Type B pancreatic cell (in vitro differentiated cells): ENCODE measurements at places on chromosomes 12 and 14. TPM values are rescaled to one million over a fixed set of nuclear protein-coding genes. Genes with fewer than 3 reads are reported as not detected.

The SDR9C7 gene
- total RNA-seq: 0.22 and 0.26 TPM in 2 replicates

DNA sequence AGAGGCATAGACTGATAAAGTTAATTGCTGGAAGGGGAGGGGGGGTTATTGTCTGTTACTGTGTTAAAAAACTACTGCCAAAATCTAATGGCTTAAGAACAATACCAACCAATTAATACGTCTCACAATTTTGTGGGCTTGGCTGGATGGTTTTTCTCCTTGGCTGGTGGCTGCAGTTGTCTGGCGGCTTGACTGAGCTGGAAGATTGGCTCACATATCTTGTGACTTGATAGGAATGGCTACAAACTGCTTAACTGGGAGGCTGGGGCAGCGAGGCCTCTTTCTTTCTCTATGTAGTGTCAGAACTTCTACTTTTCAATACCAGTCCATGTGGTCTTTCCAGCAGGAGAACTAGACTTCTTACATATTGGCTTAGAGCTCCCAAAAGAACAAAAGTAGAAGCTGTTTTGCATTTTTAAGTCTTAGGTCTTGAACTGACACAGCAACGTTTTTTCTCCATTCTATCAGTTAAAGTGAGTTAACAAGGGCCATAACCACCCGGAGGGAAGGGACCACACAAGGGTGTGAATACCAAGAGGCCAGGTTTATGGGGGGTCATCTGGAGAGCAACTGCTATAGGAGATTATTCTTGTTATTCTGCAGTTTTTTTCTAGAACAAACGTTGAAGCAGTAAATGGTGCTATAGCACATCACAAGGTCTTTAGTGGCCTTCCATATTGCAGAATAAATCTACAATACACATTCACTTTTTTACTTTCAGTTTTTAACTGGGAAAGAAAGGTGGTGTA lies 46.9 kb downstream of the ZDHHC17 start:
- no peak for DNase-seq
- peaks cover 7% of the 10 kb centered on the region for H3K36me3 ChIP-seq
- H3K4me3 ChIP-seq: no peak overlapping the region
- H3K27ac ChIP-seq: no peak overlapping the region

- H3K27ac ChIP-seq: no peak overlapping the region
- no peaks in the 10 kb centered on the region for H3K36me3 ChIP-seq
- H3K27me3 ChIP-seq: peaks cover 8% of the 10 kb centered on the region
- no peak overlapping the region for H3K4me3 ChIP-seq
Observed at GRCh38 chr12:108299516-108299915, 39.6 kb downstream of the CMKLR1 start.

The PCED1B gene
- total RNA-seq: 0.41 and 0.55 TPM in 2 replicates

The KRT75 gene
- total RNA-seq: not detected in 2 replicates

DNA sequence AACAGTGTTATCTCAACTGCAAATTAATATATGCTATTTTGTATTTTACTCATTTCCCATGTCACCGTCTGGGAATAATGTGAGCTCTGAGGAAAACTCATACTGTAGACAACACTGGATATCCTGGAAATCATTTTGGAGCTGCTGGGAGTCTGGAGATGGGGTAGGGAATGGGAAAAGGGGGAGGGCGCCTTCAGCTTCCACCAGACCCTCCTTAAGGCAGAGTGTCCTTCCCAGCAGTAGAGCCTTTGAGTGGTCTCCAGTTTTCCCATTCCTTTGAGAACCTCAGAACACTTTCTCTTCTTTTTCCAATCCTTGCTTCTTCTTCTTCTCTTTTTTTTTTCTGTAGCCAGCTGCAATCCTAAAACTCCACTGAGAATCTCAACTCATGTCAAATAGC lies 5.4 kb upstream of the LRIG3 start:
- peaks cover 21% of the 10 kb centered on the region for H3K4me1 ChIP-seq
- no peaks in the 10 kb centered on the region for H3K27me3 ChIP-seq
- H3K4me3 ChIP-seq: no peak overlapping the region

The RNF31 gene
- 68.6 and 78.4 TPM in 2 replicates for total RNA-seq

The FOXG1 gene
- 0.10 and 1.7 TPM in 2 replicates for total RNA-seq

DNA sequence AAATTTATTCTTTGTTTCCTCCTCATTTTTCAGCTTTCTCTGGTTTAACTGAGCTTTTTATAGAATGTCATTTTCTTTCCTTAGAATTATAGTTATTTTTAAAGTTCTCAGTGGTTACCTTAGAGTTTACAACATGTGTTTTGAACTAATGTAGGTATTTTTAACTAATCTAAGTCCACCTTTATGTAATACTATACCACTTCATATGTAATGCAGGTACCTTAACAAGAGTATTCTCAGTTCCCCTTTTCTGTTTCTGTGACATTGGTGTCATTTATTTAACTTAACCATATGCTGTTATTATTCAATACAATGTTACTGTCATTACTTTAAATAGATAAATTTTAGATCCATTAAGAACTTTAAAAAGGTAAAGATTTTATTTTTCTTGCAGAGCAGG lies 30.3 kb upstream of the KCNC2 start:
- DNase-seq: no peak
- H3K27me3 ChIP-seq: no peaks in the 10 kb centered on the region
- no peaks in the 10 kb centered on the region for H3K36me3 ChIP-seq
- H3K4me1 ChIP-seq: no peaks in the 10 kb centered on the region
- no peak overlapping the region for H3K4me3 ChIP-seq
- H3K27ac ChIP-seq: no peak overlapping the region

The ACVRL1 gene
- total RNA-seq: 0.46 and 0.95 TPM in 2 replicates

The IGF1 gene
- 8.4 and 16.1 TPM in 2 replicates for total RNA-seq

DNA sequence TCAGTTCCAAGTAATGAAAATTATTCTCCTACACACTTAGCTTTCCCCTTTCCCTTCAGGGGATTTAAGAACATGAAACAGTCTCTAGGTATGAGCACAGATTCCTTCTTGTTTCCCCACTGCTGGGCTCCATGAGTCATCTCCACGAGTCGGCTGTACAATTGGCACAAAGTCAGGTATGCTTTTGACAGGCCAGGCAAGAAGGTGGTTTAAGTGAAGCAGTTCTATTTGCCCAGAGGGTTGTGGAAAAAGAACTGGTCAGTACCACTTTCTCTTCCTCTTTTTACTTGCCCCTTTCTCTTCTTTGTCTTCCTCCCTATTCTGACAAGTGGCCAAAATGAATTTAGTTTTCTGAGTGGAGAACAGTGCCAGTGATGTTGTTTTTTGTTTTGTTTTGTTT lies 16.3 kb downstream of the DYNC1H1 start:
- H3K4me1 ChIP-seq: no peaks in the 10 kb centered on the region
- no peak overlapping the region for H3K4me3 ChIP-seq
- DNase-seq: no peak
- H3K27me3 ChIP-seq: no peaks in the 10 kb centered on the region

The TMEM132D gene
- total RNA-seq: 1.8 and 1.9 TPM in 2 replicates
